ENCODE measurements at places on chromosomes 6 and 20.

GRCh38 chr6:118186672-118187567, 279.9 kb downstream of the SLC35F1 start:
- no peak for DNase-seq

- DNase-seq: no peak
Observed at GRCh38 chr6:139544701-139545057, 170.2 kb upstream of the CITED2 start.

GRCh38 chr6:168956141-168956838, 297.4 kb downstream of the THBS2 start:
- DNase-seq: no peak

DNA sequence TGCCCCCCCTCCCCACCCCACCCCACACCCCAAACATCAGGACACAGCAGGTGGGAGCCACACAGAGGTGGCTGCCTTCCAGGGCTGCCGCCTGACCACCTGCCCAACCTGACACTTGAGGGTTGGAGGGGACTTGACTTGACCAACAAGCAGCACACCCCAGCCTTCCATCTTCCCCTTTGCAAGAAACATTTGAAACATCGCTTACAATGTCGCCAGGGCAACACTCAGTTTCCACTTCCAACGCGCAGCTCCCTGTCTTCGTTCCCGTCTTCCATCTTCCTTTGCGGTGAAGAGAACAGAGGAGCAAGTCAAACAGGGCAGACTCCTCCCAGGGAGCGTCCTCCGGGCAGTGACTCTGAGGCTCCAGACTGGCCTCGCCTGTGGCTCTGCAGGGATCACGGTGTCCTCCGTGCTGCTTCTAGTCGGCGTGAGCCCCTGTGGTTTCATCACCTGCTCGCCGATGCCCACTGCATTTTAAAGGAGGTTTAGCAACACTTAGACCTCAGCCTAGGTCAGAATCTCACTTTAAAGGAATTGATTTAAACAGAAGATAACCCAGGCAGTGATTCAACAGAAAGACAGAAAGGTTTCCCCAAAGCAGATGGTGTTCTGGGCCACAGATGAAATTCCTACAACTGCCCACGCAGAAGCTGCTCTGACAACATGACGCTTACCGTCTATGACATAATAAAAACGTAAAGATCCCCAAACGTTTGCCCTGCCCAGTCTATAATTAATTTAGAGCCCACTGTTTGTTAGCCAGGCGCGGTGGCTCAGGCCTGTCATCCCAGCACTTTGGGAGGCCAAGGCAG, 130.8 kb downstream of the TAF4 start:
- DNase-seq: no peak

GRCh38 chr20:20695250-20695816, 17.1 kb downstream of the RALGAPA2 start:
- no peak for DNase-seq

All from AG04449 (cell line).